Heart right ventricle (tissue), 16 donors: ENCODE measurements at places on chromosomes 7 and 10. TPM values are rescaled to one million over a fixed set of nuclear protein-coding genes. Genes with fewer than 3 reads are reported as not detected.
A peak's percentile ranks its signal among the peaks of the same experiment; 100 is the strongest.

GRCh38 chr10:73841526-73842285, 30.3 kb upstream of the NDST2 start:
- DNase-seq: no peak

GRCh38 chr10:28938745-28939144, 261.4 kb downstream of the BAMBI start:
- no peak for DNase-seq

DNA sequence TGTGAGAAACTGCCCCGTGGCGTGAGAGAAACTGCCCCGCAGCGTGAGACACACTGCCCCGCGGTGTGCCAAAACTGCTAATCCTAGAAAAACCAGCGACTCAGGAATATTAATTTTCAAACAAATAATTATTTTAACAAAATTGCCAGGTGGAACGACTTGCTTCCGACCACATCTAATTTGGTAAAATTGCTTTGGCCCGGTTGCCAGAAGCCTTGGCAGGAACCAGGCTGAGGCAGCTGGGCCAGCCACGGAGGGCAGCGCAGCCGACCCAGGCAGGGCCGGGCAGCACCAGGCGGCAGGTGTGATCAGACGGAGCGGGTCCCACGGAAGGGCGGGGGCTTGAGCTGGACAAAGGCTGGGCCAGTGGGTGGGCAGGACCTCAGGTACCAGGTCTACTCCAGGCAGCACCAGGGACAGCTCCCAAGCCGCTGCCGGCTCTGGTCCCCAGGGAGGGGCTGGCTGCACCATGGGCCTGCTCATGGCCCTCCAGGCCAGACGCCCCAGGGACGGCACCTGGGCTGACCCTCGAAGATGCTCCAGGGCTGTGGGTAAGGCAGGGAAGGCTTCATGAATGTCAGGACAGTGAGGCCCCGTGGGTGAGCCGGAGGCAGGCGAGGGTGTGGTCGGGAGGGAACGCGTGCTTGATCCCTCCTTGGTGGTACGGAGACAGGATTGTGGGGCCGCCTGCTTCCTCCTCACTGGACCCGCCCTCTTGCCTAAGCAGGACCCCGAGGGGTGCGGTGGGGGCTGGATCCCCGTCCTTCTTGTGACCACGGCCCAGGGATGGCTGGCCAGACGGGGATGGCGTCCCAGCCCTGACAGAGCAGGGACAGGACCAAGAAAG, 7.7 kb upstream of the ADGRA1 start:
- no peak for DNase-seq

GRCh38 chr7:104795086-104795485, 218.9 kb upstream of the KMT2E start:
- DNase-seq: no peak

GRCh38 chr10:128866551-128866950, 600.5 kb upstream of the MGMT start:
- DNase-seq: no peak

- peak; percentile 17 for DNase-seq
Observed at GRCh38 chr7:98771519-98771918, 98.3 kb downstream of the TMEM130 start.

GRCh38 chr7:102125127-102125596, 161.5 kb upstream of the SH2B2 start:
- peak; percentile 56 for DNase-seq

GRCh38 chr7:35752742-35753141, 48.1 kb upstream of the SEPTIN7 start:
- DNase-seq: no peak

DNA sequence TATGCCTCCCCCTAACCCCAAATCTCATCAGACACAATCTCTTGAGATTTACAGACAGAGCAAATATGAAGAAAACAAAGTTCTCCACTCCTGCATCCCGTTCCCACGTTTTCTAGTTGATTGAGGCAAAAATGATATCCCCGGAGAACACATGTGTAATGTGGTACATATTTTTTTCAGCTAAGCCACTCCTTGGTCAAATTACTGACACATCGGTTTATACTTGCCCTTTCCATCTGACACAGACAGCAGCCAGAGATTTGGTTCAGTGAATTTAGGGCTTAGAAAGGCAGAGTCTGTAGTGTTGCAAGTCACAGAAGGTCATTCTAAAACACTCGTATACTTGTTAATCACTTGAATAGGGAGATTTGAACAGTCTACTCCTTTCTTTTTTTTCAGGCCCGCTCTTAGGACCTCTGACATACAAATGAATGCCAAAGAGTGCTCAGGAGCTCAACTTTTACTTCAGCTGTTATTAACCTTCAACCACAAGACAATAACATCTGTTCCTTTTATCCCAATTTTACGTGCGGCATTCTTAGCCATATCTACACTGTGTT, 1.8 kb upstream of the DDX50 start:
- DNase-seq: no peak

DNA sequence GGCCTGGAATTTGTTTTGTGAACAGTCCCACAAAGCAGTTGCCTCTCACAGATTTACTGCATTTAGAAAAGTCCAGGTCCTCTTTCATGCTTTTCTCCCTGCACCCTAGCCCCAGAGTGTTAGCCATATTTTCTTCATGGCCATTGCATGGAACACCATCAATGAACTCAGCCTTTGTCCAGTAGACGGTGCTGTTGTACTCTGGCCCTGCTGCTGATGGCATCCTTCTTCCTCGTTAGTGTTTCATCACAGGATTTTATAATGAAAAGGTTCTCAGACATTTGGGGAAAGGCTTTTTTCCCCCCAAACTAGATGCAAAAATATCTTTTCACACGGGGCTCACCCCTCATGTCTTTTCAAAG, 93.0 kb upstream of the SLC25A13 start:
- DNase-seq: no peak

DNA sequence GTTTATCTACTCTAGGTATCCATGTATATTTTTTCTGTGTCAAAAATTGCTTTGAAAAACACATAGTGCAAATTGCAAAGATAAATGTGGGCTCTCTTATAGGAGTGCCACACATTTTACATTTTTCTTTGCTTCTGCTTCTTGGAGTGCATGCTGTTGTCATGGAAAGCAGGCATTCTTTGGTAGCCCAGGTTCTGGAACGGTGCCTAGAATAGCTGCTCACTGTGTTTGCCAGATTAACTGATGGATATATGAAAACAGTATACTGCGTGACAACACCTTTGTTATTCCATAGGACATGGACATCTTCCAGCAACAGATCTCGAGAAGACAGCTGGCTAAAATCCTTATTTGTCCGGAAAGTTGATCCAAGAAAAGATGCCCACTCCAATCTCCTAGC, 13.4 kb downstream of the NIPSNAP2 start:
- DNase-seq: no peak

DNA sequence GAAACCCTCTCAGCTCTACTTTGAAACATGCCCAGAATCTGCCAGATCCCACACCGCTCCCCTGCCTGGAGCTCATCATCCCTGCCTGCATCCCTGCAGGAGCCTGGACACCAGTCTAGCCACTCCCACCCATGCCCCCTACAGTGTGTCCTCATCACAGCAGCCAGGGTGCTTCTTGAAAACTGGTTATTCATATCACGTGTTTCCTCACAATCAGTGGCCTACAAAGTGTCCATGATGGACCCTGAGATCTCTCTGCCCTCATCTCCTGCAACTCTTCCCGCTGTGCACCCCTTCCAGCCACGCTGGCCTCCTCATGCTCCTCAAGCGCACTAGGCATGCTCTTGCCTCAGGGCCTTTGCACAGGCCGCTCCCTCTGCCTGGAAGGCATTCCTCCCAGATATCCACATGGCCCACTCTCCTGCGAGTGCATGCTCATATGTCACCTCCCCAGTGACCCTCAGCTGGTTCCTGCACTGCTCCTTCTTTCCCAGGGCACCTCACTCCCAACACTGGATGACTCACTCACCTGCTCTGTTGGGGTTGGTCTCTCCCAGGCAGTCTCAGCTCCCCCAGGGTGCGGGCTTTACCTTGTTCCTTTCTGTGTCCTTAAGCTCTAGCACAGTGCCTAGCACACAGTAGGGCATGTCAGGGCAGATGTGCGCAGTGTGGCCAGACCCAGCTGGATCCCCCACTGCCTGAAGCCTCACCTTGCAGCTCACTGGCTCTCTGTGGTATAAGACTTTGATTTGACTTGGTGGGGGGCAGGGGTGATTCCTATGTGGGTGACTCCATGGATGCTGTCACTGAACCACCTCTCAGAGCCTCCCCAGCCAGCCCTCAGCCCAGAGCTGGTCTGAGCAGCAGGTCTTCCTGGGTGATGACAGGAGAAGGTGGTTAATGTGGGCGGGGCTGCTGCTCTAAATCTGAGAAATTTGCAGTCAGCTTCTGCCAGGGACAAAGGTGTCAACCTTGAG, 37.3 kb downstream of the CDH23 start:
- no peak for DNase-seq

DNA sequence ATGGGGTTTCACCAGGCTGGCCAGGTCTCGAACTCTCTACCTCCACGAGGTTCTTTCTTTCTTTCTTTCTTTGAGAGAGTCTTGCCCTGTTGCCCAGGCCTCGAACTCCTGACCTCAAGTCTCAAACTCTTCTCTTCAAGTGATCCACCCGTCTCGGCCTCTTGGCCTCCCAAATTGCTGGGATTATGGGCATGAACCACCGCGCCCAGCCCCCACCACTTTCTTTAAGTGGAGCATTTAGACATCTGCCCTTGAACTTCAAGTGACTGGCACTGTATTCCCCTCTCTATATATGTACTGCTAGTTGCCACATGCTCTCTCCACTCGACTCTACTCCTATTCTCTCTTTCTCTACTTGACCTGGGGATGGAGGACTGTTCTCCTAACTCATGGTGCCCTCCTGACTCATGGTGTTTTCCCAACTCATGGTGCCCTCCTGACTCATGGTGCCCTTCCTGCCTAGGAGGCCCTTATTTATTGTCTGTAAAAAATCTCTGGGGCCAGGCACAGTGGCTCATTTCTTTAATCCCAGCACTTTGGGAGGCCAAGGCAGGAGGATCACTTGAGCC, 19.3 kb upstream of the ACHE start:
- DNase-seq: no peak

DNA sequence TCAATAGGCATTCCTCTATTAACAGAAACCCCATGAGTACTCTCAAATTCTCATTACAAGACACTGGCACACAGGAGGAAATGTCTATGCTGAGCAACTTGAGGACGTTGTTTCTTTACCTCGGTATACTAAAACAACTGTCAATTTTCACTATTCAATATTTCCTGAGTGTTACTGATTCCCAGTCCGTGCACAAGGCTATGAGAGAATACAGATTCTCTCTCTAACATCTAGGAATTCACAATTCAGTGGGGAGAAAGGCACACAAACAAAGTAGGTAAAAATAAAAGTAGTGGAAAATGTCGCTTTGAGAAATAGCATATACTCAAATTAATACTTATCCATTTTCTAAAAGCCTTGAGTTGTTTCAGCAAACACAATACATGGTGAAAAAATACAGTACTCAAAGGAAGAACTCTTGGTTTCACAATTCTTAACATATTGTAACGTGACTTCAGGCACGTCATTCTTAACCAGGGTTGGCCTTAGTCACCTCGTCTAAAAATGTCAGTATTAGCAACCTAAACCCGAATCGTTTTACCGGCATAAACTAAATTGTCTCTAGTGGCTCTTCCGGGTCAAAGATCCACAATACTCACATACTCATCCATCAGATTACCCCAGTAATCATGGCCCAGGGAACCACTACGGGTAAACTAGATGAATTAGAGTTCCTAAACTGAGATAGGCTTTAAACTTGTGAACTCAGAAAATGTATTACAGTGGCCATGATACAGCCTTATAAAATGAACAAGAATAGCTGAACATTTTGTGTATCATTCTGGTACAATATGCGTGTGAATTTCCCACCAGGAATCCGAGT, 1.5 kb downstream of the IPMK start:
- DNase-seq: no peak

- peak; percentile 62 for DNase-seq
Observed at GRCh38 chr10:23067939-23068775, 27.2 kb upstream of the MSRB2 start.

- DNase-seq: no peak
Observed at GRCh38 chr7:125966278-125967048, 1036.8 kb upstream of the POT1 start.

DNA sequence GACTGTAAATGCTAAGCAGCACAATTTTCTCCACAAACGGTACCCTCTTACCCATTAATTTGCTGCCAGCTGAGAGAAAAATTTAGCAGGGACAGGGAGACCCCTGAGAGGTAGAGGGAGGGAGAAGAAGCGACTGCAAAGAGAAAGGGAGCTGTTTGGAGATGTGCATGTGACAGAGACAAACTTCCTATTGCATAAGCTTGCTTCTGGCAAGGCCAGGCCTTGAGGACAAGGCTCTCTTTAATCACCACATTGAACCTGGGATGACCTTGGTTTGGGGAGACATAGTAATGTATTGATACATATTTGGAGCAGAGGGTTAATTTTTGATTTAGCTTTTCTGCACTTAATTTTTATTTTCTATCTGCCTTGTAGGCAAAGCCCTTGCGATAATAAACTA, 31.1 kb upstream of the HIBADH start:
- DNase-seq: no peak

- no peak for DNase-seq
Observed at GRCh38 chr10:132618158-132618919, 80.8 kb downstream of the INPP5A start.

GRCh38 chr10:13637303-13637856, 50.6 kb downstream of the PRPF18 start:
- DNase-seq: no peak

DNA sequence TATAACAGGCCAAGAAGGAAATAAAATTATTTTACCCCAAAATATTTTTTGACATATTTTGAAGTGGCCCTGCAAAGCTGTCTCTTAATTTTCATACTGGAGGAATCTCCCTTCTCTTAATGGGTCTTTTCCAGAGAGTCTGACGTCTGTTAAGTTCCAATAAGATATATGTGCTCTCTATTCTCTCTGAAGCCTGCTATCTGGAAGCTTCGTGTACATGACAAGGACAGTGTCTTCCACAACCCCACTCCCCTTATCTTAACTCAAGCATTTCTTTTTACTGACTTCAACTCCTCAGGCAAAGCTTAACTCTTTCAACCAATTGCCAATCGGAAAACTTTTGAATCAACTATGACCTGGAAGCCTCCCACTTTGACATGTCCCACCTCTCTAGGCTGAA, 29.2 kb upstream of the IL15RA start:
- DNase-seq: no peak

- no peak for DNase-seq
Observed at GRCh38 chr7:90951986-90952954, 312.0 kb upstream of the FZD1 start.

GNGT1 gene
- total RNA-seq: not detected

SFXN4 gene
- 34.8 TPM for total RNA-seq

SCART1 gene
- total RNA-seq: 0.56 TPM

SH2D4B gene
- total RNA-seq: not detected

RASA4B gene
- total RNA-seq: 3.2 TPM

MKI67 gene
- total RNA-seq: 1.0 TPM
